ENCODE measurements at places on chromosomes 5 and 9.

GRCh38 chr5:32805971-32806638 is 95.0 kb downstream of the NPR3 start:
- H3K36me3 ChIP-seq = no peaks in the 10 kb centered on the region
- H3K4me1 ChIP-seq = no peaks in the 10 kb centered on the region
- H3K4me3 ChIP-seq = no peak overlapping the region
- no peak overlapping the region for H3K27ac ChIP-seq

GRCh38 chr5:68354315-68354714 is 138.8 kb downstream of the PIK3R1 start:
- DNase-seq = no peak
- no peaks in the 10 kb centered on the region for H3K27me3 ChIP-seq
- no peaks in the 10 kb centered on the region for H3K36me3 ChIP-seq
- H3K27ac ChIP-seq = no peak overlapping the region
- H3K4me3 ChIP-seq = no peak overlapping the region

- peaks cover 5% of the 10 kb centered on the region for H3K4me1 ChIP-seq
- no peak overlapping the region for H3K27ac ChIP-seq
- no peaks in the 10 kb centered on the region for H3K27me3 ChIP-seq
- no peak overlapping the region for H3K4me3 ChIP-seq
Measured at GRCh38 chr5:64869419-64869818, 100.7 kb downstream of the CWC27 start.

DNA sequence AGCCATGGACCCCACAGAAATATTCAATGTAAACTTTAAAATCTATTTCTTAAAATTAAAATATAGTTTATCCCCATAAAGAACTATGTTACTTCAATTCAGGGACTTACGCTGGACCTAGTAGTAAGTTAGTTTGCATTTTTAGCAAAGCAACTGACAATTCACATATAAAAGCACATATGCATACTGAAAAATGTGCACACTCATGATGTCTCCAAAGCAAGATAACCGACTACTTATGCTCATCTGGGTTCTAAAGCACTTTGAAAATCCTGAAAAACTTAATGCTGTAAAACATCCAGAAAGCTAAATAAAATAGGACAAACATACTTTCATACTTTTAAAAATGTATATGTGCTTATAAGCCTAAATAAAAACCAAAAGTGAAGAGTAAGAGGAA is 264.4 kb upstream of the GAS1 start:
- DNase-seq = no peak
- no peaks in the 10 kb centered on the region for H3K36me3 ChIP-seq
- H3K27ac ChIP-seq = no peak overlapping the region

DNA sequence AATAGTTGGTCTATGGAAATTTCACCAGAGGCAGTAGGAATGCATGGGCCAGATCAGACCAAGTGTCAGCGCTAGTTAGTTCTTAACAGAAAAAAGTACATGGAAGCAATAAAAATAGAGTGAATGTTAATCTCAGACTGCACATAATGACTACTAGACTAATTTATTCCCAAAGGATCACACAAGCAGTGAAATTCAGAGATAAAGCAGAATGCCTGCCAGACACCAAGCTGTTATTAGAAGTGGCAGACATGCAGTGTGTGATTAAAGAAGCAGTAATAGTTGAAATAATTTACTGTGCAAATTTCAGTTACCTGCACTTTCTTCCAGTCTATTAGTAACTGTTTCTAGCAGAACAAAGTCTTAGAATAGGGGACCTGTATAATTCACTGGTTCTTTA is 1024.2 kb downstream of the CDH9 start:
- no peaks in the 10 kb centered on the region for H3K36me3 ChIP-seq
- H3K4me3 ChIP-seq = no peak overlapping the region
- H3K27ac ChIP-seq = no peak overlapping the region
- no peak for DNase-seq

DNA sequence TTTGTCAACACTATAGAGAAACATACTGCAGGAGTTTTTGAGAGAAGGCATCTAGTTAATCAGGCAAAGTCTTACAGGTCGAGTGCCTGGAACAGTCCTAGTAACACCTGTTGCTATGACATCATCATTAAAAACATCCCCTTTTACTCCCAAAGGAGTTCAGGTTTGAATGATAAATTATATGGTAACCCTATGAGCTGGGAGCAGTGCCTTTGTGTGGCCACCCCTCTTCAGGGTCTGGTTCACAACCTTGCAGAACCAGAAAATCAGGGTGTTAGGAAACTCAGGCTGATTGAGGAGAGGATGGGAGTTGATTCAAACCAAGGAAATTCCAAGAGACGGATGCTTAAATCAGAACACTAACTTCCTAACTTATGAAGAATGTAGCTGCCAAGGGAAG is 179.1 kb upstream of the RASEF start:
- H3K4me1 ChIP-seq = no peaks in the 10 kb centered on the region
- no peak overlapping the region for H3K4me3 ChIP-seq
- no peaks in the 10 kb centered on the region for H3K27me3 ChIP-seq
- no peak for DNase-seq

DNA sequence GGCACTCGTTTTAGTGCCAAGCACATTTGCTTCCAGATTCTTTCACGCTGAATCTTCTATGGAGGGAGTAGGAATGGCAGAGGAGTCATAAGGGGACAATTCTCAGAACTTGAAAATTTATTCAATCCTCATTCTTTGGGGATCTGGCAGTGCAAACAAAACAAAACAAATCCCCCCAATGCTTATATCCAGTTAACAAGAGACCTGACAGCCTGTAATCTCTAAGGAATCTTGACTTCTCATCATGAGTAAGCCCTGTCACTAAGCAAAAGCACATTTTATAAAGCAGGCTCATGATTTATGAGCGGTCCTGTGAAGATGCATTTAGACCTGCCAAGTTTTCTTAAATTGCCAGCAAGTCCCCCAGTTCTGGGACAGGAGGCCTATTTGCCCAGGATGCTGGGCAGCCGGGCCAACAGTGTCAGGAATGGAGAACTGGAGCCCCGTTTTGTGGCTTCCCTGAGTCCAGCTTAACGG is 513.9 kb downstream of the CTNND2 start:
- H3K36me3 ChIP-seq = no peaks in the 10 kb centered on the region

- peaks cover 97% of the 10 kb centered on the region for H3K4me1 ChIP-seq
- DNase-seq = peak; percentile 71
- H3K36me3 ChIP-seq = peaks cover 50% of the 10 kb centered on the region
- peak overlapping the region; percentile 74 for H3K4me3 ChIP-seq
- H3K27ac ChIP-seq = peak overlapping the region; percentile 99
- H3K27me3 ChIP-seq = no peaks in the 10 kb centered on the region
Measured at GRCh38 chr5:132425009-132425937, 55.8 kb downstream of the SLC22A5 start.
